CD4-positive, alpha-beta T cell treated with Interleukin-17A for 4 hours (primary cell): ENCODE measurements at places on chromosomes 12 and 14.

GRCh38 chr14:23153851-23154796 is 29.3 kb downstream of the SLC7A8 start:
- no peak for DNase-seq

- DNase-seq: peak; percentile 31
Observed at GRCh38 chr12:95102916-95103671, 29.7 kb upstream of the NR2C1 start.

- no peak for DNase-seq
Observed at GRCh38 chr14:50647282-50647681, 20.8 kb downstream of the SAV1 start.

DNA sequence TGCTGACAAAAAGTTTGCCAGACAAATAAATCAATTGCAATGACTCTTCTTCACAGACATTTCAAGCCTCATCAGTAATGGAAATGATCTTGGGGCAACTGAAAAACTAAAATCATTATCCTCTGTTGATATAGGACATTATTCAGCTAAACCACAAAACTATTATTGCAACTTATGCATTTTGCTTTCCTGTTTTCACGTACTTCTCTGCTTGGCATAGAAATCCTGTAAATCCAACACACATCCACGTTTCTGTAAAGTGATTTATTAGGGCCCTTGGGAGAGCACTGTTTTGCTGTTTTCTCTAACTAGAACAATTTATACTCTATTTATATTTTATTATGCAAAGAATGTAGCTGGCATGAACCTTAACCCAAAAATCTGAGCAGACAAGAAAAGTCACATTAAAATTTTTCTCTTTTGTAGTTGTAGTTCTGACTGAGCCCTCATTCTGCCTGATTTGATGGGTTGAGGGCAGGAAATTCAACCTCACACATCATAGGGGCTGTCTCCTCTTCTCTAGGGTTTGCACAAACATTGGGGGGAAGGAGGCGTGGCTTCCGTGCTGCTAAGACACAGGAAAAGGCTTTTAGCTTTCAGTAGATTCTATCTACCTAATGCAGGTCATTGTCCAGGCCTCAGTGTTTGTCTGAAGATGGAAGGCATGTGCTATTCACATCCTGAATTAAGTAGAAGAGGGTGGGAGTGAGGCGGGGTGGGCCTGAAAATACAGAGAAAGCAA is 11.5 kb upstream of the NUP107 start:
- DNase-seq: peak; percentile 90

DNA sequence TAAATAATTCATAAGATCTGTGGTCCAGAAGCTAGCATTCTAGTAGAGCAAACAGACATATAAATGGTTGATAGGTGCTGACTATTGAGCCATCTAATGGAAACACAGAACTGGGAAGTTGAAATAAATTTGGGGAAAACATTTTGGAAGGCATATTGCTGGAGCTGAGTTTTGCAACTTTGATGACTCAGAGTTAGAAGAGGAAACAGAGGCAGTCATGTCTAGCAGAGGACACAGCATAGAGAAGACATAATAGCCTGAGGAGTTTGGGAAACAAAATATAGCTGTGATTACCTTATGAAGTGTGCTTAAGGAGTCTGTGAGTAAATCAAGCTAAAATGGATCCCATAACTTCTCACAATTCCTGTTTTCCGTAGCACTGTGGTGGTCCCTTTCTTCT is 86.9 kb upstream of the FLRT2 start:
- no peak for DNase-seq

DNA sequence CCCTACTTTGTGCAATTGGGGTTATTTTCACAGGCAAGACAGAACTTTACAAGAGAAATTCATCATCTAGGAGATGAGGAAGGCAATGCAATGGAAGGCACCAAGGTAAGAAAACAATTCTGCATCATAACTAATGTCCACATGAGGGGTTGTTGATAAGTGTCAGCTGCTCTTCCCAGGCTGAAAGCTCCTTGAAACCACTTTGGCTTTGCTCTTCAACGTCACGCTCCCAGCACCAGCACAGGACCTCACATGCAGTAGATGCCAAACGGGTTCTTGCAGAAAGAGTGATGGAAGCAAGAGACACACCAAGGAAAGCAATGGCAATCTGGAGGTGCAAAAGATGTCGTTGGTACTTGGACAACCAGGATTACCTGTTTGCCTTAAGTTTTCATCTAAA is 485.5 kb downstream of the BCL11B start:
- no peak for DNase-seq

DNA sequence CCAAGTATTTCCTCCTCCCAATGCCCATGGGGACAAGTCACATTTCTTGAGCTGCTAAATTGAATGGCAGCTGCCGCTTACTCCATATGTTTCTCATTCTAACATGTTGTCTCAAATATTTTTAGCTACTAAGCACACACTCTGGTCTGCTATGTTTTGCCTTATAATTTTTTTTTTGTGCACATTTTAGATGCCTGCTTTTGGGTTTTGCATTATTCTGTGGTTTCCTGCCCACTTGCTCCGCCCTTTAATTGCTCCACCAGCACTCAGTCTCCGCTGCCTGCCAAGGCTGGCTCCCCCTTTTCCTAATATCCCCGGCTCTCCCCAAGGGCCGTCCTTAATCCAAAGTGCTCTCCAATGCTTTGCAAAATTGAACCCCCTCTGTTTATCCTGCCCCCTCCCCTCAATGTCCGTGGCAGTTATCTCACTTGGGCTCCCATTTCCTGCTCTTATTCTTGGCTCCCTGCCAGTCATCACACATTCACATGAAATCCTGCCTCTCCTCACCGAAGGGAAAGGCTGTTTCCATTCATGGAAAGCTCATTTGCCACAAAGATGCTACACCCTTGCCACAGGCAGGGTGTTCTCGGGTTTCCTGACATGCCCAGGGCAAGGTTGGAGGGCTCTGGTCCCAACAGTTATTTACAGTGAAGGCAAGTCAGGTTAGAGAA is 79.4 kb downstream of the C12orf75 start:
- DNase-seq: no peak

- peak; percentile 62 for DNase-seq
Observed at GRCh38 chr12:15856097-15856982, 25.8 kb upstream of the STRAP start.

- DNase-seq: peak; percentile 65
Observed at GRCh38 chr12:55933169-55933798, 2.3 kb downstream of the DGKA start.

GRCh38 chr12:53751336-53752191 is at the start of gene CISTR:
TSS of gene CISTR (minus strand) at chr12:53751979.
- DNase-seq: peak; percentile 48

DNA sequence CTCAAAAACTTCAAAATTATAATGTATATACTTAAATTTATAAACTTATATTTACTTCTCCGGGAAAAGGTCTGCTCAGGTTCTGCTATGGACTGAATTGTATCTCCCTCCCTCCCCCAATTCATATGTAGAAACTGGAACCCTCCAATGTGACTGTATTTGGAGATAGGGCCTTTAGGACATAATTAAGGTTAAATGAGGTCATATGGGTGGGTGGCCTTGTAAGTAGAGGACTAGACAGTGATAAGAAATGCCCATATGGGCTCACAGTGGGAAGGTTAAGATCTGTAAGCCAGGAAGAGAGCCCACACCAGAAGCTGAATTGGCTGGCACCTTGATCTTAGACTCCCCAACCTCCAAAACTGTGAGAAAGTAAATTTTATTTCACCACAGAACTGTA is 84.5 kb downstream of the TAOK3 start:
- DNase-seq: no peak

DNA sequence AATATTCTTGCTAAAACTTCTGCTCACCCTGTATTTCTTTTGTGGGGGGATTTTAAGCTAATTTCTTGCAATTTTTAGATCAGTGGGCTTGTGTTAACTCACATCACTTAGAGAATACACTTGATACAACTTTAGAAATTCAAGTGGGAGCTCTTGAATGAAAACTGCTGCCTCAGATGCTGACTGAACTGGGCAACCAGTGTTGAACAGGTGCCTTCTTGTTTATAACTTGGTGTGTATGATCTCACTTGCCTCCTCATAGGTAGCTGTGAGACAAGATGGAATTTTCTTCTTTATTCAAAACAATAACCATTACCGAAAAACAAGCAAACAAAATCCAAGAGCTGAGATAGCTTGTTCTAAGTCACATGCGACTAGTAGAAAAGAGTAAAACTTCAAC is 63.5 kb downstream of the FGD4 start:
- DNase-seq: no peak

GRCh38 chr14:53491884-53492277 is 338.8 kb upstream of the DDHD1 start:
- DNase-seq: no peak

DNA sequence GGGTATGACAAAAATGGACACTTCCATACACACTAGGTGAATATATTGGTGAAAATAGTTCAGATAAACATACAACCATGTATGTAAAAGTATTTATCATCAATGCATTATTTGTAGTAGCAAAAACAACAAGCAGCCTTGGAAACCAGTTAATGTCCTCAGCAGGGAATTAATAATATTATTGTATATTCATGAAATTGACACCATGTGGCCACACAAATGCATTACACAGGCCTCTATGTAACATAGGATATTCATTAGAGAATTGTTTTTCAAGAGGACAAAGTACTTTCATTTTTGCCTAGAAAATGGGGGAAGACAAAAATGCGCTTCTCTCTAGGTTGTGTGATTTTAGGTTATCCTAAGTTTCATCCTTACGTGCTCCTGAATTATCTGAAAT is 24.3 kb downstream of the SPRING1 start:
- no peak for DNase-seq

- no peak for DNase-seq
Observed at GRCh38 chr14:102770147-102771123, 6.8 kb upstream of the TRAF3 start.

DNA sequence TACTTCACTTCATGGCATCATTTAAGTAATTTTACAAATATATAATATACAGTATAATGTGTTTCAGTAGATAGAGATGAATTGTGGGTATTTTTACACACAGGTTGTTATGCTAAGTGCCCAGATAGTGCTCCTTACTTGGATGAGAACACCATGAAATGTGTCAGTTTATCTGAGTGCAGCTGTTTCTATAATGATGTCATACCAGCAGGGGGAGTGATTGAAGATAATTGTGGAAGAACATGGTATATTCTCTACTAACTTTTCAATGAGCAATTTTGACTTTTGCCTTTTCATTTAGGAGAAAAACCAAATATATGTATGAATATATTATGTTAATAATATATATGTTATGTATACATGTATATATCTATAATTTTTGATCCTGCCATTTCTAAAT is 221.6 kb downstream of the LRRK2 start:
- no peak for DNase-seq

- DNase-seq: no peak
Observed at GRCh38 chr14:28059254-28059653, 707.3 kb upstream of the FOXG1 start.

DNA sequence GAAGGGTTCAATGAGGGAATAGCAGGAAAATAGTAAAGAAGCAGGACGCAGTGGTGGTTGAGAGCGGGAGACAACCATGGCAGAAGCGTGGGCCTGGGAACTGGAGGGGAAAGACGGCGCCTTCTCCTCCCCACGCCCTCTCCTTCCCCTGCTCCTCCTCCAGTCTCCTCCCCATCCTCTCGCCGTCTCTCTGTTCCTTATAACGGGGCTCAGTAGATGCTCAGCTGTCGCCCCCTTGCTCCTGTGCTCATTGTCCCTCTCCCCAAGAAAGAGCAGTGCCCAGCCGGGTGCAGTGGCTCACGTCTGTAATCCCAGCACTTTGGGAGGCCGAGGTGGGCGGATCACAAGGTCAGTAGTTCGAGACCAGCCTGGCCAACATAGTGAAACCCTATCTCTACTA is 142.0 kb downstream of the BCL11B start:
- DNase-seq: no peak

DNA sequence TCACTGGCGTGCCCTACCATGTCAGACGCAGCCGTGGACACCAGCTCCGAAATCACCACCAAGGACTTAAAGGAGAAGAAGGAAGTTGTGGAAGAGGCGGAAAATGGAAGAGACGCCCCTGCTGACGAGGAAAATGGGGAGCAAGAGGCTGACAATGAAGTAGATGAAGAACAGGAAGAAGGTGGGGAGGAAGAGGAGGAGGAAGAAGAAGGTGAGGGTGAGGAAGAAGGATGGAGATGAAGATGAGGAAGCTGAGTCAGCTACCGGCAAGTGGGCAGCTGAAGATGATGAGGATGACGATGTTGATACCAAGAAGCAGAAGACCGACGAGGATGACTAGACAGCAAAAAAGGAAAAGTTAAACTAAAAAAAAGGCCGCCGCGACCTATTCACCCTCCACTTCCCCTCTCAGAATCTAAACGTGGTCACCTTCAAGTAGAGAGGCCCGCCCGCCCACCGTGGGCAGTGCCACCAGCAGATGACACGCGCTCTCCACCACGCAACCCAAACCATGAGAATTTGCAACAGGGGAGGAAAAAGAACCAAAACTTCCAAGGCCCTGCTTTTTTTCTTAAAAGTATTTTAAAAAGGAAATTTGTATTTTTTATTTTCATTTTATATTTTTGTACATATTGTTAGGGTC is 13.2 kb downstream of the TRIP11 start:
- no peak for DNase-seq

- peak; percentile 46 for DNase-seq
Observed at GRCh38 chr14:35808076-35808637, 938 bp downstream of the RALGAPA1 start.

- DNase-seq: no peak
Observed at GRCh38 chr12:108131657-108132126, 2.6 kb downstream of the WSCD2 start.

GRCh38 chr14:51253880-51254279 is 13.8 kb downstream of the TMX1 start:
- no peak for DNase-seq

DNA sequence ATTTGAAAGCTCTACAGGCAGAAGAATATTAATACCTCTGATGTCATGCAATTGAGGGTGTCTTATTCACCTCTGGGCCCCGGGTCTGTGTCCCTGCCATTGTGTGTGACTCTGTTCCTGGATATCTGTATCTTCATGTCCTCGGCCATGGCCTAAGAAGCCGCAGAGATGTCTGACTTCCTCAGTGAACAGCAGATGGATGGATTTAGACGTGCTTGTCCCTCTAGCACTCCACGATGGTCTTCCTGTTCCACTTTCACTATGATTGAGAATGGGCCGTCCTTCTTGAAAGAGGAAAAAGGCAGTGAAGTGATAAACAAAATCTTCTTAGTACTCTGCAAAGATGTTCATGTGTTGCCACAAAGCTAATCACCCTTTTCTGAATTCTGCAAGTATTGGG is 217.4 kb downstream of the SLC41A2 start:
- DNase-seq: no peak

DNA sequence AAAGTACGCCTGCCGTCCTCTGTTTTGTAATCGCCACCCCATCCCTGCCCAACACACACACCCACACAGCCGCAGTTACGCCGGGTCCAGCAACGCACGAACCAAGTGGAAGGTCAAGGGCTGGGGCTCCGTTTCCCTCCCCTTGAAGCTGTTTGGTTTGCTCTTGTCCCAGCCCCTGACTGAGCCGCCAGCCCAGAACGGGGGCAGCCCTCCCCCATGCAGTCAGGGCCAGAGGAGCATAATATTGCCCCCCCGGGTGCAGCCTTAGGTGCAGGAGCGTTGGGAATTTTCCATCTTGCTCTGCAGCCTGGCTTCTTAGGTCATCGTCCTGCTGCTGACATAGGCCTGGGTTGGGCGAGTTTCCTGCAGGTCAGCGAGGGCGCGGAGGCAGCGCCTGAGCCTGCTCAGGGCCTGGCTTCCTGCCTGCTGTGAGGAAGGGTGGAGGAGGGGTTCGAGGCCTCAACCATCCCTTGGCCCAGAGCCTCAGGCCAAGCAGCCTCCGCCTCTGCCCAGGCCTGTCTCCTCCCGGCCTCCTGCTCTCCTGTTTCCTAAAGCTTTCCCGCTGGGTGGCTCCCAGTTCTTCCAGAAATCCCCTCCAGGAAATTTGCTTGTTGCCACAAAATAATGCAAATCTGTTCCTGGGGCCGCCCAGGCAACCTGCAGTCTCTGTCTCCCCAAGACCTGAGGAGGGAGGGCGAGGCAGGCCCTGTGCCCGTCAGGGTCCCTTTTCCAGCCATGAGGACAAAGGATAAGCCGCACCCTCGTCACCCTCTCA is 44.5 kb downstream of the PSMA6 start:
- no peak for DNase-seq
